ENCODE measurements at places on chromosomes 12 and 14.
A peak's percentile ranks its signal among the peaks of the same experiment; 100 is the strongest.

- DNase-seq: no peak
Observed at GRCh38 chr12:106149096-106149784, 10.5 kb upstream of the NUAK1 start.

DNA sequence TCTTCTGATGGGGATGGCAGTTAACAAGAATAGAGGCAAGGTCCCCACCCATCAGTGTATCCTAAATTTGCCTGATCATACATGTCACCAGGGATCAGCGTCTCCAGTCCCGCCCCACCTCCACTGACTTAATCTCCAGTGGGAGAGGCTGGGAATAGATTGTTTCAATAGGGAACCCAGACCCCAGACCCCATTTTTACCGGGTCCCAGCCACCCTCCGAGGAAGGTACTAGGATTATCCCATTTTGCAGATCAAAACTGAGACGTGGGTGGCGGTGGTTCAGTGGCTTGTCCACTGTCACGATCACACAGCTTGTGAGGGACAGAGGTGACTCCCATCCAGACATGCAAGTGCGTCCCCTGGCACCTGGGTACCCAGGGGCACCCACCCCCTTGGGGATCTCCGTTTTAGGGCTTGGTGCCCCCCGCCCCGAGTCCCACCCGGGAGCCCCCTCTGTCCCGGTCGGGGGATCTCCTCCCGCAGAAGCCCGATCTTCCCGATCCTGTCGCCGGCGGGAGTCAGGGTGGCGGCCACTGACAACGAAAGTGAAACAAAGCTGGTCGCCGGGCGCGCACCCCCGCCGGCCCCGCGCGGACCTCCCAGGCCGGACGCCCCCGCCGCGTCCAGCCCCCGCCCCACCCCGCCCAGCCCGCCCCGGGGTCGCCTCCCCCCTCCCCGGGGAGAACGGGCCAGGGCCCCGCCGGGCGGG lies 523 bp downstream of the WSB2 start:
- no peak for DNase-seq

DNA sequence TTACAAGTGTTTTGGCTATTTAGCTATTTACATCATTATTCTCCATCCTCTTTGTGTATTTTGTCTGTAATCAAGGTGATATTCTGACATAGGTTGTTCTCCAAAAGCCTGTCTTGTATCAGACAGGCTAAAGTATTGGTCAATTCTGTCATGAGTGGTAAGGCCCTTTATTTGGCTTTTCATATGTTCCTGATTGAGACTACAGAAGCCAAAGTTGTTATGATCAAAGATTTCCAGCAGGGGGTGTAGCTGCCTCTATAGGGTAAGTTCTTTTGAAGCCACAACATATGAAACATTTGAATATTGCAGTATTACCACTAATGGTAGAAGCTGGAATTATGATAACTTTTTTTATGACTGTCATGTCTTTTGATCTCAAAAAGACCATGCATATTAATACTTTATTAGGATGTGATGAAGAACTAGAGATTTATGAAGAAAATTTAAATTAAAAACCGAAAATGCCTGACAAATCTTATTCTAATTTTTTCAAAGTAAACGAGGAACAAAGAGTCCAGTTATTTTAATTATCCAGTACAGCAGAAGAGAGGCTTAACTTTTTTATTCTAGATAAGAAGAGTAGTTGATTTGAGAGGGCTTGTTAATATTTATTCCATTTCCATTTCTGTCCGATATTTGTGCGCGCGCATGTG lies 3.4 kb upstream of the ARHGAP5 start:
- peak; percentile 69 for DNase-seq

DNA sequence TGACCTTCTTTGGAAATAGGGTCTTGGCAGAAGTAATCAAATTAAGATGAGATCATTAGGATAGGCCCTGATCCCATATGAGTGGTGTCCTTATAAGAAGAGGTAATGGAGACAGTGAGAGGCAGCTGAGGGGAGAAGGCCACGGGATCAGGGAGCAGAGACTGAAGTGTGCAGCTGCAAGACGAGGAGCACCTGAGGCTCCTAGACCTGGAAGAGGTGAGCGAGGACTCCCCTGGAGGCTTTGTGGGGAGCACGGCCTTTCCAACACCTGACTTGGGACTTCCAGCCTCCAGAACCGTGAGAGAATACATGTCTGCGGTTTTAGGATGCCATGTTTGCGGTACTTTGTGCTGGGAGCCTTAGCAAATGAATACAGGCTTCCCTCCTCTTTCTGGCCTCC lies 37.5 kb downstream of the LRTM2 start:
- DNase-seq: no peak

DNA sequence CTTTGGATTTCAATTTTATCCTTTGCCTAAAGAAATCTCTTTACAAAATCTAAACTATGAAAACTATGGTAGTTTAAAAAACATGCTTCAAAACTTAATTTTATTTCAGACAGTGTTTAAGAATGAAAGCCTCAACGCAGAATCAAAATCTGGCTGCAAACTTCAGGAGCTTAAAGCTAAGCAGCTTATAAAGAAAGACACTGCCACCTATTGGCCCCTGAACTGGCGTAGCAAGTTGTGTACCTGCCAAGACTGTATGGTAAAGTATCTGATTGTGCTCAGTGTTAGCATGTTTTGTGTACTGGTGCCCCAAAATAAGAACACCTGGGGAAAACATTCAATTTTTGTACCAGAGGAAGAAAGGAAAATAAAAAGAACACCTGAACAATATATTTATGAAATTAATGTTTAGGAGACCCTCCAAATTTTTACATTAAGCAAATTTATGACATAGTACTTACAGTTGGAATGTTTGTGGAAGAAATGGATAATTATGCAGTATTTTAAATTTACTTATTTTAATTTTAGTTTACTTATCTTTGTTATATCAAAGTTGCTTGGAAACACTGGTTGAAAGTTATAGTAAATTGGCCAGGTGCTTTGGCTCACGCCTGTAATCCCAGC lies 12.2 kb downstream of the UBR7 start:
- DNase-seq: no peak

- DNase-seq: no peak
Observed at GRCh38 chr12:93766796-93767523, 89.8 kb downstream of the CRADD start.

- DNase-seq: peak; percentile 63
Observed at GRCh38 chr14:34875031-34875922, at the start of gene BAZ1A. BAZ1A (minus strand) TSS chr14:34875360; CDS start chr14:34874604, 756 bp downstream.

DNA sequence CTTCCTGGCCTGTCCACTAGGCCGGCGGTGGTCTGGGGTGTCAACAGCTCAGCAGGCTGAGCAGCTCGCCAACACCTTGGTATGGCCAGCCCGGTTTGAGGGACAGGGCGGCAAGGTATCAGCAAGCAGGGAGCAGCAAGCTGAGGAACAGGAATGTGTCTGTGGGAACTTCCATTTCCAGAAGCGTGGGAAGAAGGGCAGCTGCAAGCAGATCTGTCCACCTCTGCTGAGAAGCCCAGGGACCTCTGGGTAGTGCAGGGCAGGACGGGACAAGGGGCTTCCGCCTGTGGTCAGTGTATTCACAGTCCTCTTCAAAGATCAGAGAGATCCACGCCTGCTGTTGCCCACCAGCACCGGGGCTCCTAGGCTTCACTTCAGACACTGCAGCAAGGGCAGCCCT lies 36.0 kb downstream of the ACTN1 start:
- no peak for DNase-seq

All from AG09319 (cell line).